ENCODE measurements at places on chromosomes 4 and X. TPM values are rescaled to one million over a fixed set of nuclear protein-coding genes. Genes with fewer than 3 reads are reported as not detected.

The CLGN gene
- 2.1 TPM for total RNA-seq

The NLGN3 gene
- 2.1 TPM for total RNA-seq

The BTK gene
- total RNA-seq, result not detected

The TRIML2 gene
- total RNA-seq, result not detected

The RIBC1 gene
- total RNA-seq, result 1.2 TPM

The SPACA5 gene
- not detected for total RNA-seq

The MAGEA6 gene
- not detected for total RNA-seq

The PRDM8 gene
- total RNA-seq, result 1.8 TPM

The GPC4 gene
- total RNA-seq, result 26.2 TPM

The HHIP gene
- total RNA-seq, result 1.6 TPM

The AMER1 gene
- total RNA-seq, result 6.7 TPM

The TMSB15C gene
- 4.0 TPM for total RNA-seq

The GABRE gene
- 71.9 TPM for total RNA-seq

The EOLA1 gene
- 17.8 TPM for total RNA-seq

The FSTL5 gene
- total RNA-seq, result not detected

The NKX6-1 gene
- total RNA-seq, result 1.8 TPM

The SSX3 gene
- total RNA-seq, result not detected

The ASB9 gene
- 10.8 TPM for total RNA-seq

The HS3ST1 gene
- 80.8 TPM for total RNA-seq

The HMGB3 gene
- 99.4 TPM for total RNA-seq

The PCDH19 gene
- 0.02 TPM for total RNA-seq

The MTNR1A gene
- 1.6 TPM for total RNA-seq

The NAAA gene
- 8.2 TPM for total RNA-seq

The HSFX3 gene
- total RNA-seq, result not detected

The AFM gene
- not detected for total RNA-seq

The GIMD1 gene
- not detected for total RNA-seq

The MAGEA8 gene
- not detected for total RNA-seq

The CCSER1 gene
- 7.1 TPM for total RNA-seq

The HPSE gene
- 5.1 TPM for total RNA-seq

The FGB gene
- total RNA-seq, result 0.38 TPM

The DOK7 gene
- total RNA-seq, result 2.7 TPM

The EREG gene
- total RNA-seq, result 422 TPM

The UNC5C gene
- total RNA-seq, result not detected

The BEX3 gene
- total RNA-seq, result 114 TPM

The TLR7 gene
- not detected for total RNA-seq

The TLR3 gene
- 8.0 TPM for total RNA-seq

The TRPC3 gene
- total RNA-seq, result not detected

The GAGE2A gene
- total RNA-seq, result not detected

The CRMP1 gene
- not detected for total RNA-seq

The STAG2 gene
- total RNA-seq, result 74.2 TPM

The SPP1 gene
- 1,002 TPM for total RNA-seq

The BEX1 gene
- 12.9 TPM for total RNA-seq

The ATRX gene
- total RNA-seq, result 116 TPM

The C4orf50 gene
- total RNA-seq, result not detected

The CENPVL2 gene
- total RNA-seq, result not detected

The CCDC110 gene
- total RNA-seq, result not detected

The CTAG1B gene
- not detected for total RNA-seq

The SHISA3 gene
- not detected for total RNA-seq

The CAPN6 gene
- total RNA-seq, result 0.09 TPM

The P2RY4 gene
- not detected for total RNA-seq

The NXF3 gene
- total RNA-seq, result not detected

The EMCN gene
- total RNA-seq, result not detected

The SSX1 gene
- total RNA-seq, result not detected

The HELT gene
- total RNA-seq, result not detected

The CCKAR gene
- total RNA-seq, result not detected

The KLHL5 gene
- 57.4 TPM for total RNA-seq

The SSX4 gene
- not detected for total RNA-seq
